ENCODE measurements at places on chromosomes 6 and 20.

- DNase-seq = no peak
Measured at GRCh38 chr20:2759143-2759542, 41.3 kb downstream of the CPXM1 start.

DNA sequence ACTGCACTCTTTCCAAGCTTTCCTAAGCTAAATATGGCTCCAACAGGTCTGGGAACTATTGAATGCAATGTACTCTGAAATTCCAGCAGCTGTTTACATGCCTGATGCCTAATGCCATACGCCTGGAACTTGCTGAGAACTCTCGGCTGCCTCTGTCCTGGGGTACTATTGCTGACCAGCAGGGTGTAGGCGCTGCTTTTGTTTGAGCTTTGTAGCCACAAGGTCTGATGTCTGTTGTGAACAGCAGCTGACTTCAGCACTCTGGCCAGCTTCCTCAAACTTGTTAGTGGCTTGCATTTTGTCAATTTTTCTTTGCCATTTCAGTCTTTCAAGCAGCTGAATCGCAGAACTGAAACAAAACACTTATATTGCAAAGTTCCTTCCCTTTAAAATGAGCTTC is 26.7 kb downstream of the SAYSD1 start:
- DNase-seq = no peak

GRCh38 chr20:58938541-58938940 is 42.5 kb upstream of the NELFCD start:
- no peak for DNase-seq

- no peak for DNase-seq
Measured at GRCh38 chr20:10788055-10788454, 114.3 kb upstream of the JAG1 start.

- no peak for DNase-seq
Measured at GRCh38 chr6:25337431-25337830, 58.3 kb downstream of the CARMIL1 start.
